ENCODE measurements at places on chromosomes 11 and 22. TPM values are rescaled to one million over a fixed set of nuclear protein-coding genes. Genes with fewer than 3 reads are reported as not detected.

Gene MUC2
- total RNA-seq, result not detected

Gene TTC36
- total RNA-seq, result 0.49 TPM

Gene CENATAC
- total RNA-seq, result 7.2 TPM

Gene SPA17
- total RNA-seq, result 4.2 TPM

Gene GGTLC3
- not detected for total RNA-seq

Gene TCN1
- total RNA-seq, result not detected

Gene LMO2
- 0.51 TPM for total RNA-seq

Gene TBX10
- total RNA-seq, result not detected

Gene GRK3
- 0.76 TPM for total RNA-seq

Gene CYP2D6
- 0.51 TPM for total RNA-seq

Gene C22orf42
- not detected for total RNA-seq

Gene OR4D5
- not detected for total RNA-seq
